ENCODE measurements at places on chromosomes 1 and 21.
A peak's percentile ranks its signal among the peaks of the same experiment; 100 is the strongest.

DNA sequence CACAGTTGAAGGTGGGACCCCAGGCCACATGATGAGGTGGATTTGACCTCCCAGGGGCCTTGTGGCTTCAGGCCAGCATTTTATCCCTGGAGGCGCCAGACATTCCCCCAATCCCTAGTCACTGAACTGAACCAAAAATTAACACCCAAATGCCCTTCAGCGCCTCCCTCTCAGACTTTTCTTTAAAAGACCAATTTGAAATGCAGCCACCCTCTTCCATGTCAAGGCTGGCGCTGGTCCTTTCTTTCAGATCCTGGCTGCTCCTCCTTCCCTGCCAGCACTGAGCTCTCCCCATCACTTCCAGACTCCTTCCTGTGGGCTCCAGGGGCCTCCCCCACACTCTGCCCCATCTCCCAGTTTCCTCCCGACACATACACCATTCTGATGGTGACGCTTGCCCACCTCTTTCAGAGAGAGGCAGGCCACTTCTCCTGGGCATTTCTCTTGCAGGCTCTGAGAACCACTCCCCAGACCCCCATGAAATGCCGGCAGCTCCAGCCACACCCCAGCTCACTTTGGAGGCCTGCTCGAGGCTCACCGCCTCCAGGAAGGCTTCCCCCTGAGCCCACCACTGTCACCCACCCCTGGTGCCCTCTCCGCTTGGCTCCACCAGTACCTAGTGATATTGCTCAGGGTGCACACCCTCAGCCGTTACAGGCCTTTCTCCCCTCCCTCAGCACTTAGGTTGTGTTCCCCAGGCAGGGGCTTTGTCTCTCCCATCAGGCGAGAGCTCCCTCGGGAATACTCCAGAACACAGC lies 27.0 kb downstream of the NAV1 start:
- no peak for DNase-seq

DNA sequence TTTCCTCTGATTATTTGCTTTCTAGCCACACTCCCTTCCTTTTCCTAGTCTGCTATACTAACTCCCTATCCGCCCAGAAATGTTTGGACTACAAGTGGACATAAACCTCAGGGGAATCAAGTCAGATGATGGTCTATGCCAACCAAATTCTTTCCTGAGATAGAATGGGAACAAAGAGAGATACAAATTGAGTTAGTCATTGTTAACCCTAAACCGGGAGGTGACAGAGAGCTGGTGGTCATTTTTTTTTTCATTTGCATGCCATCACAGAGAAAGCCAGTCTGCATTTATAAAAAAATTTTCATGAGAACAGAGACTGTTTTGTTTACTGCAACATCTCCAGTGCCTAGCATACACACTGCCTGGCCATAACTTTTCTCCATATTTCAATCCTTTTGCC lies 35.0 kb downstream of the MYSM1 start:
- no peak for DNase-seq

DNA sequence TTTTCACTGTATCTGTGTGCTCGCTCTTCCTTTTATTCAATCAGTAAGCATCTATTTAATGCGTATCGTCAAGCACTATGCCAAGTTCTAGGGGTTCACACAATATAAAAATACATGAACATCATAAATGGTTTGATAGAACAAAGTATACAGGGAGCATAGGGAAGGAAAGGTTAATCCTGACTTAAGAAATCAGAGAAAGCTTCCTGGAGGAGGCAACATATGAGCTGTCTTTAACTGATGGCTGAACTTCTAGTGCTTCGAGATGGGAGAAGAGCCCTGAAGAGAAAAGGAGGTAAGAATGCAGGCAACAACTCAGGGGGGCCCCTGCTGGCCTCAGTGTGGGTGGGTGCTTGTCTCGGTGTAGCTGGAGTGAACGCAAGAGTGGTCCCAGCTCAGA lies 63.6 kb upstream of the GALNT2 start:
- no peak for DNase-seq

DNA sequence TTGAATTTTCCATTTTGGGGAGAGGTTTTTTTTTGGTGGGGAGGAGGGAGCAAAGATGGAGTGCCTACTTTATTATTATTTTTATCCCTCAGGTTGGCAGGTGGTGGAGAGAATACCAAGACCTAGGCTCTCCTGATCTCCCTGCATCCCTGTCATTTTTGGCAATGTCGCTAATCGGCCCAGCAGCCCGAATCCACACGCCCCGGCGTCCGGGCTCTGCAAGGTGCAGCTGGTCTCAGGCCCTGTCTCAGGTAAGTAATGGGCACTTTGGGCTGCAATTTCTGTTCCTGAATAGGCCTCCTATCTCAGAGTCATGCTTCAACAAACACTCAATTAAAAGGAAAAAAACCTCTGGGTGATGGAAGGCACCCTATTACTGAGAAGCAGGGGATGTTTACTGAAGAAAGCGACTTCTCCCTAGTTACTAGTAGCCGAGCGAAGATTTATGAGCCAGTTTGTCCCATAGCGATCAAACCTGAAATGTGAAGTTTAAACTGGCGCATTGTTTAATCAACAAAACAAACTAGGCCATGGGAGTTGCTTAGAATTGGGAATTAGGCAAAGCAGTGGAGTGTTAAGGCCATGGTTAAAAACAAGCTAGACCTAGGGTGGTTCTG lies 137.8 kb downstream of the RWDD3 start:
- no peak for DNase-seq

GRCh38 chr1:70656361-70656760 lies 245.3 kb downstream of the CTH start:
- DNase-seq = no peak

- DNase-seq = no peak
Observed at GRCh38 chr1:223323491-223324484, 40.2 kb downstream of the SUSD4 start.

- peak; percentile 24 for DNase-seq
Observed at GRCh38 chr1:27357281-27358037, 9.3 kb downstream of the MAP3K6 start.

DNA sequence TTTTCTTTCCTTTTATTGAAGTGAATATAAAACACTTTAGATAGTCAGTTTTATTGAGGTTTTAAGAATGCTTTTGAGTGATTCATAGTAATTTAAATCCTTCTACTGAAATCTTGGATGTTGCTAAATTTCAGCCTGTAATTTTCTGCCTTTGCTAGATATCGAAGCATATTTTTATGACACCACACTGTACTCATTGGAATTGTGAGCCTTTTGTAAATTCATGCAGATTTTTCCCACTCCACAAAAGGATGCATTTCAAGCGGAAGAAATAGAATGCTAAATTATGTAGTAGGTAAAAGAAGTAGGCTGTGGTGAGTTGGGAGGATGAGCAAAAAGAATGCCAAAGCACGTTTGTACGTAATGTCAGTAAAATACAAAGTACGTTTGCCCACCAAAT lies 13.8 kb downstream of the SNX7 start:
- DNase-seq = no peak

DNA sequence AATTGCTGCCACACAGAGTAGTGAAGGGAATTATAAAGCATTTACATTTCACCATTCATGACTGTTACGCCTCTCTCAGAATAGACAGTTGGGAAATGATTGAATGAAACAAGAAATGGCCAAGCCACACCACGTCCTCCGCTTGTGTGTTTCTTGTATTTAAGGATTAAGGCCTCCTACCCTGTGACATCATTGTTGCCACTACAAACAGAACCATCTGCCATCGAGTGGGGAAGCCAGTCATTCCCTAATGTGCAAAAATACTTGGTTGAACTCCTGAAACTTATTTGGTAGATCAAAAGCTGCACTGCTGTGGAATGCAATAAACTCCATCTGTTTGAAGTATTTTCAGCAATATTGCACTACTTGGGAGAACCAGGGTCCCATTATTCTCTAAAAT lies 99.0 kb upstream of the C1orf105 start:
- no peak for DNase-seq

GRCh38 chr1:118825619-118826018 lies 162.5 kb downstream of the TBX15 start:
- no peak for DNase-seq

GRCh38 chr21:28148400-28149064 lies 844.1 kb downstream of the LTN1 start:
- DNase-seq = no peak

GRCh38 chr1:55320891-55321290 lies 105.7 kb upstream of the USP24 start:
- no peak for DNase-seq

- no peak for DNase-seq
Observed at GRCh38 chr21:44867999-44868700, 5.3 kb downstream of the PTTG1IP start.

DNA sequence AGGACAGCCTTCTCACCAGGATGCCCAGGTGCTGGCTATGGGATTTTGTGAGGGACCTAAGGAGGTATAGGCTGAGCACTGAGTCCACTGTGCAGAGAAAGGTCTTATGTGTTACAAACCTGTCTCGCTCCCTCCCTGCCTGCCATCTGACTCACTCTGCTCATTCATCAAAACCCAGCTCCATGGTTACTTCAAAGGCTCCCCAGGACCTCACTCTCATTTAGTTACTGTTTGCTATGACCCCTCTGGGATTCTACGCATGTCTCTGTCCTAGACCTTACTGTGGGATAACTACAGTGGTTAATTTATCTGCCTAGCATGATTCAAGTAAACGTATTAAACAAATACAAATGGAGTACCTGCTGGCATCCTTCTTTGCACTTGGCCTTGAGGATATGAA lies 211.6 kb upstream of the KIAA0040 start:
- no peak for DNase-seq

- DNase-seq = no peak
Observed at GRCh38 chr1:92755541-92756461, 29.1 kb downstream of the EVI5 start.

DNA sequence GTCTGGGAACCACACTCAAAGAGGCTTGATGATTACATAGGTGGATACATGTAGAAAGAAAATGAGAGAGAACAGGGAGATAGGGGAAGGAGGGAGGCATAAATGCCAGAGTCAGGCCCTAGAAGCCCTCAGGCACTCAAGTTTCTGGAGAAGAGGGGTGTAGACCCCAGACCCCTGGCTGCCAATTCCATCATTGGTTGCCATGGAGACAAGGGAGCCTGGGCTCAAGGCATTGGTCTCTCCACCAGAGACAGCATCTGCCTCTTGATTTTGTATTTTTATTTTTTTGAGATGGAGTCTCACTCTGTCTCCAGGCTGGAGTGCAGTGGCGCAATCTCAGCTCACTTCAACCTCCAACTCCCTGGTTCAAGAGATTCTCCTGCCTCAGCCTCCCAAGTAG lies 114.3 kb upstream of the GRIK3 start:
- DNase-seq = no peak

- DNase-seq = no peak
Observed at GRCh38 chr1:246267896-246268295, 239.2 kb downstream of the SMYD3 start.

DNA sequence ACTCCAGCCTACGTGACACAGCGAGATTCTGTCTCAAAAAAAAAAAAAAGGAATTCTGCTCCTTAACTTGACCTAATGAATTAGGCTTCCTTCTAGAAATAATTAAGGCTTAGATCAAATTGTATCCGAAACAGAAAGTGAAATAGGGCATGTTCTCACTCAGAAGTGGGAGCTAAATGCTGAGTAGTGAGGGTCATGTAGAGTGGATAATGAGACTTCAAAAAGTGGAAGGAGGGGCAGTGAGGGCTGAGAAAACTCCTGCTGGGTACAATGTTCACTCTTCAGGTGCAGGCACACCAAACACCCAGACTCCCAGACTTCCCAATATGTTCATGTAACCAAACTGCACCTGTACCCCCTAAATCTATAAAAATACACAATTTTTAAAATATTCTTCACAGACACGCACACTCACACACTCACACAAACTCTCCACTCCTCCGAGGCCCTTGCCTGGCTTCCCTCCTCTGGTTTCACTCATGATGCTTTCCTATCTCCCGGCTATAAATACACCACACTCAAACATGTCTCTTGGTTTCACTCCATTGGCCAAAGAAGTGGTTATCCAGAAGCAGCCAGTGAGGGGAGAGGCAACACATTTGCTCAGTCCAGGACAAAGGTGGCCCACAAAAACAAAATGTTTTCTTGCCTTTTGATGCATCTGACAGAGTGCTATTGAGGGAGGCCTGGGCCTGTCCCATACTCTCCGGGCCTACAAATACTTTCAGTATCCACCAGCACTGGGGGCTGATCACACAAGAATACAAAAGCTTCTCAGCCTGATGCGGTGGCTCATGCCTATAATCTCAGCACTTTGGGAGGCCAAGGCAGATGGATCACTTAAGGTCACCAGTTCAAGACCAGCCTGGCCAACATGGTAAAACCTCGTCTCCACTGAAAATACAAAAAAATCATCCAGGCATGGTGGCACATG lies 249.2 kb downstream of the TOMM20 start:
- DNase-seq = no peak

GRCh38 chr1:204263254-204263910 lies 49.6 kb upstream of the GOLT1A start:
- no peak for DNase-seq

DNA sequence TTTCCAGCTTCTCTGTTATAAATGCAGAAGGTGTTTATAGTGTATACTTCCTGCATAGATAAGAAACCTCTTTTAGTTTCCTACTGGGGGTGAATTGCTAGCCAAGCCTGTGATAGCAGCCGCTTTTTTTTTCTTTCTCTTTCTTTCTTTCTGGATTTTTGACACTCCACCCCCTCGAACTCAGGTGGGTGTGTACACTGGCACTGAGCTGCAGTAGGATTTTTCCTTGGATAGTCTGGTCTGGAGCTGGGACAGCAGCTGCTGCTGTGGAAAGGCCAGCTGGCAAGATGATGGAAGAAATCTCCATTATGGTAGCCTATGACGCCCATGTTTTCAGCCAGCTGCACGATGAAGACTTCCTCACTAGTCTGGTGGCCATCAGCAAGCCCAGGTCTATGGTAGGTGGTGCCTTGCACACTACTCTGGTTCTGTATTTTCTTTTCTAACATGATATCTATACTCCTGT lies 122.5 kb upstream of the CACYBP start:
- no peak for DNase-seq

- no peak for DNase-seq
Observed at GRCh38 chr21:38220270-38220737, 36.5 kb upstream of the KCNJ15 start.

GRCh38 chr1:90579212-90579802 lies 137.8 kb downstream of the BARHL2 start:
- DNase-seq = peak; percentile 27

- no peak for DNase-seq
Observed at GRCh38 chr1:154551474-154551873, 7.0 kb downstream of the UBE2Q1 start.

- DNase-seq = no peak
Observed at GRCh38 chr1:200243042-200243437, 166.8 kb downstream of the ZNF281 start.

DNA sequence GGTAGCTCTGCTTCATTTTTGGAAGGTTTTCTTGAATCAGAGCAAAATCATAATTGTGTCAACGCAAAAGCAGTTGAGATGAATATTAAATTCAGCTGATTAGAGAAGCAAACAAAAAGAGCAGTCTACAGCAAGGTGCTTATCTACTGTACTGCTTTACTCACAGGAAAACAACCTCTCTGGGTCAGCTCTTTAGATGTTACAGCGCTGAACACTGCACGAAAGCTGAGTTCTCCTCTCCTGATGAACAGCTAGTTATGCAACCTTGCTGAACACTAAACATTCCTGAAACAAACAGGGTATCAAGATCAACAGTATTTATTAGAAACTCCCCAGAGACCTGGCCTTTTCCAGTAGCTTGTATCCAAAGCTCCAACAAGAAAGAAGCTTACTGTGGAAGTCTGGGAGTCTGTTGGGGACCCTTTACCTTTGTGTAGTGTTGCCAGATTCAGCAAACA lies 41.3 kb downstream of the TBCE start:
- no peak for DNase-seq

- no peak for DNase-seq
Observed at GRCh38 chr1:176692431-176692830, 229.5 kb downstream of the PAPPA2 start.

- DNase-seq = no peak
Observed at GRCh38 chr1:155904261-155904660, 6.9 kb downstream of the RIT1 start.

Measured in AML-193 (cell line).